ENCODE measurements at places on chromosomes 5 and 9.

DNA sequence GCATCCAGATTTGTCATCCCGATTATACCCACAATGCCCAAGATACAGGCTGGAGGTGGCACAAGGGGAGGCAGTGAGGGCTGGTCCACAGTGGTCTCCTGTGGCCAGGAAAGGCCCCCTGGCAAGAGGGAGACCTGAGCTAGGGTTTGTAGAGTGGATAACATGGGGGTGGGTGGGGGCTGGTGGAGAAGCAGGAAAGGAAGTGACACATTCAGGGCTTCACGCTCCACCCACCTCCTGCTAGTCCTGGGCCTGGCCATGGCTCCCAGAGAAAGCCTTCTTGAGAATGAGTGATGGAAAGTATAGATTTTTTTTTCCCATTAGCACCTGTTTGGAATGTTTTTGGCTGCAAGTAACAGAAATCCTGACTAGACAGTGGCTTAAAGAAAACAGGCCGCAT is 81.3 kb downstream of the ANKRD33B start:
- no peak for DNase-seq

DNA sequence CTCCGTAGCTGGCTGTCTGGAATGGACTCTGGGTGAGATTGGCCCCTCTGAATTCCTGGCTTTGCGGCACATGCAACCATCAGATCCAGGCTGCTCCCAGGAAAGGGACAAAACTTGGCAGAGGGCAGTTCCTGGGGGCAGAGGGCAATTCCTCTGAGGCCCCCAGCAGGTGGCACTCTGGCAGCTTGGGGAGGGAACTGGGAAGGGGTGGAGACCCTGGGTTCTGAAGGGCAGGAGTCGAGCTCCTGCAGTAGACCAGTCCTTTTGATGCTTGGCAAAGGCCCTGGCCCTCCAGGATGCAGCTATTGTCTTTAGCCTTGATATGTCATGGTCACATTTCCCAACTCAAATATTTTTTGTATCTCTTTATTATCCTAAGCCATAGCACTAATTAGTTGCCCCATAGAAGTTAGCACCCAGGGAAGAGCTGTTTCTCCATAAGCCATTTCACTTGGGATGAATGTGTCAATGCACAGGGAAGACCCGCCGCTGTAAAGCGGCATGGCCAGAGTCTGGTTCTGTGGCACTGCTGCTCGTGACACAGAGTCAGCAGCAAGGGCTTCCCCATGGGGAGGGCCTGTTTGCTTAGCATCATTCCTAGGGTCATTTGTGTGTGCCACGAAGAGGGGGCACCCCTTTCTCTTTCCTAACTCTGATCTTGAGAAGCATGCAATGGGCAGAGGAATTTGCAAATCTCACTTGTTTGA is 51.2 kb upstream of the CDK20 start:
- no peak for DNase-seq

DNA sequence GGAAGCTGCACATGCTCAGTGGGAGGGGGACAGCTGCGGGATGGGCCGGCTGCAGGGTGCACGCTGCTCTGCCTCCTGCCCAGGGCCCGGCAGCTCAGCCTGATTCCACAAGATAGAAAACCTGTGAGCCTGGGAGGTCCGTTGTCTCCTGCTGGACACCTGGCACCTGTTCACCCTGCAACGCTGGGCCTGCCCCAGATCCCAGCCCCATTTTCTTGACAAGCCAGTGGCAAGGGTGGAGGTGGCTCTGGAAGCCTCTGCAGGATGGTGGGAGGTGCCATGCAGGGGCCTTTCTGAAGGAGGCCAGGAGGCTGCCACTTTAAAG is 68.1 kb upstream of the RNF130 start:
- DNase-seq = no peak

DNA sequence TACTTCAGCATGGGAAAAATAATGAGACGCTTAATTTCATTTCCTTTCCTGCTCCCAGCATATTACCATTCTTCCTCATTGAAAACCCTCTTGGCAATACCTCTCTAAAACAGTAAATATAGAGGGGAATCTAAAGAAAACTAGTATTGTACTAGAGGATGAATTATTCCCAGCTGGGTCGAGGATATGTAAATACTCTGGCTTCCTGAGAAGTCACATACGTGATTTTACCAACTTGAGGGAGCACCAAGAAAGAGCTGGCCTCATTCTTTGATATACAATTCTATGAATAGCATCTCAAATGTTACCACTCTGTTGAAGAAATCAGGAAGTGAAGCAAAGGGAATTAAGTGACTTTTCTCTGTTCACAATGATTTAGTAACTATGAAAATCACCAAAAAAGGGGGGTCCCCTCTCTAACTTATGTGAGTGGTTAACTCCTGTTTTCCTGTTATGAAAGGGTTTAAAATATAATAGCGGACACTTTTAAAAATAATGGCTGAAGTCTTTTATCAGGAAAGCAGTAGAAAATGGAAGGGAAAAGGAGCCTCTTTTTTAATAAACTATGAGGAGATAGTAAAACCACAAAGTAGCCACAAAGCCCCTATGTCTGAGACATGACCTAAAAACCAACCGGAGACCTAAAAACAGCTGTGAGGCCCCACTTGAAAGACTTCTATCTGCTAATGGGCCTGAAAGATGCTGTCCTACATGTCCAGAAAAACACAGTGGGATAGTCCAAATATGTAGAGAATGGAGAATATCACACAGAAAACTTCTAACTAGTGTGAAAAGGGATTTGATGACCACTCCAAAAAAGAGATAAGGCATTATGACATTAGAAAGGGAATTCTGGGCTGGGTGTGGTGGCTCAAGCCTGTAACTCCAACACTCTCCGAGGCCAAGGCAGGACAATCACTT is 42.6 kb downstream of the LPAR1 start:
- no peak for DNase-seq

- DNase-seq = no peak
These were observed 173.7 kb downstream of the CARTPT start for GRCh38 chr5:71892641-71893365.

GRCh38 chr9:85202596-85202995 is 533.1 kb downstream of the NTRK2 start:
- no peak for DNase-seq

- peak; percentile 24 for DNase-seq
These were observed 7.4 kb upstream of the PPP3R2 start for GRCh38 chr9:101601904-101602765.

All from left renal cortex interstitium (tissue), 4 donors.